Hematopoietic multipotent progenitor cell (in vitro differentiated cells): ENCODE measurements at places on chromosomes 13 and 19. TPM values are rescaled to one million over a fixed set of nuclear protein-coding genes. Genes with fewer than 3 reads are reported as not detected.

The OR4F17 gene
- total RNA-seq: under 0.01 TPM

The ZNF20 gene
- 3.5 TPM for total RNA-seq

The EDDM13 gene
- total RNA-seq: not detected

The PCDH8 gene
- 0.27 TPM for total RNA-seq
